ENCODE measurements at places on chromosomes 3 and 15. TPM values are rescaled to one million over a fixed set of nuclear protein-coding genes. Genes with fewer than 3 reads are reported as not detected.
A peak's percentile ranks its signal among the peaks of the same experiment; 100 is the strongest.

DNA sequence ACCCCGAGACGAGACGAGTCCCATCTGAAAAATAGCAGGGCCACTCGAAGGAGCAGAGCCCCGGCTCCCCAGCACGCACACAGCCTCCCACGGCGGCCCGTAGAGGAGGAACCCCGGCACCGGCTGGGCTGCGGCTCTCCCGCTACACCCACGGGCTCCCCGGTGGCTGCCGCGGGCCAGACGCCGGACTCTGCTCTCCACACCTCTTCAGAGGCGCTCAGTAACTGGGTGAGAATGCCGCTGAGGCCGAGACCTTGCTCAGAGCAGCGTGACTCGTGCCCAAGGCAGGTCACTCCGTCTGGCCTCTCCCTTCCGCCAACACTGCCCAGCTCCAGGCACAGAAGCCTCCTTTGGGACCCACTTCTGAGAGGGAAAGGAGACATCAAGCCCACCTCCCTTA lies 34.4 kb downstream of the TNK2 start:
- H3K27ac ChIP-seq = no peak overlapping the region
- no peaks in the 10 kb centered on the region for H3K27me3 ChIP-seq
- H3K4me3 ChIP-seq = no peak overlapping the region
- no peaks in the 10 kb centered on the region for H3K4me1 ChIP-seq

- H3K36me3 ChIP-seq = no peaks in the 10 kb centered on the region
- no peak for DNase-seq
- no peak overlapping the region for H3K27ac ChIP-seq
- peaks cover 6% of the 10 kb centered on the region for H3K4me1 ChIP-seq
- H3K4me3 ChIP-seq = no peak overlapping the region
Observed at GRCh38 chr3:101532783-101533602, 20.0 kb upstream of the SENP7 start.

GRCh38 chr3:52798978-52799476 lies 4.4 kb downstream of the ITIH3 start:
- no peak for DNase-seq
- H3K4me3 ChIP-seq = no peak overlapping the region
- no peaks in the 10 kb centered on the region for H3K36me3 ChIP-seq

DNA sequence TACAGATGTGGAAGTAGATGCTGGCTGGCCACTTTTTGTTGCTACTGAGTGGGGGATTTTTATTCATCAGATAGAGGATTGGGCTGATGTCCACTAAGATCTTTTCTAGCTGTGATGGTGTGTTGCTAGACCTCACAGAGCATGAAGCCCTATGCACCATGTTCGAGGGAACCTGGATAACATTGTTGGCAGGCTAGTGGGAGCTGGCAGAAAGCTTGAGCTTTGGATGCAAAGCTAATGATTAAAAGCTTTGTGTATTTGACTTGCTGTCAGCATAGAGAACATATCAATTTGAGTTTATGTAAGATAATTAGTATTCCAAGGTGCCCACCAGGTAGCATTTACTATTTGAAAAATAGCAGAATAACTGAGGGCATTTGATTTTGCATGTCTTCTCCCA lies 59.1 kb downstream of the ST6GAL1 start:
- no peak overlapping the region for H3K4me3 ChIP-seq
- no peaks in the 10 kb centered on the region for H3K27me3 ChIP-seq
- no peak for DNase-seq
- H3K4me1 ChIP-seq = peaks cover 41% of the 10 kb centered on the region
- peak overlapping the region; percentile 42 for H3K27ac ChIP-seq

GRCh38 chr3:107810171-107811071 lies 280.4 kb downstream of the CD47 start:
- H3K36me3 ChIP-seq = peaks cover under 1% of the 10 kb centered on the region
- peaks cover 12% of the 10 kb centered on the region for H3K4me1 ChIP-seq
- DNase-seq = no peak
- no peak overlapping the region for H3K27ac ChIP-seq

The TMEM40 gene
- total RNA-seq = not detected

The C3orf52 gene
- 0.64 TPM for total RNA-seq

The GOLGA6L4 gene
- total RNA-seq = 1.2 TPM

Data from natural killer cell treated with Interleukin-12 subunit alpha and Interleukin-12 subunit beta and Interleukin-15 and Interleukin-18, amount 100 ng/mL, for 72 hours (primary cell).